ENCODE measurements at places on chromosomes 6 and 20.

DNA sequence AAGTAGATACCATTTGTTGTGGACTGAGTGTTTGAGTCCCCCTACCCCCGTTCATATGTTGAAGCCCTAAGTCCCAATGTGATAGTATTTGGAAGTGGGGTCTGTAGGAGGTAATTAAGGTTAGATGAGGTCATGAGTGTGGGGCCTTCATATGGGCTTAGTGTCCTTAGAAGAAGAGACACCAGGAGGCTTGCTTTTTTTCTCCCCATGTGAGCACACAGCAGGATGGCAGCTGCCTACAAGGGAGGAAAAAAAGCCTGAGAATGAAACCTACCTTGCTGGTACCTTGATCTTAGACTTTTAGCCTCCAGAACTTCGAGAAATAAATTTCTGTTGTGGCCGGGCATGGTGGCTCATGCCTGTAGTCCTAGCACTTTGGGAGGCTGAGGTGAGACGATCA, 67.9 kb upstream of the TULP4 start:
- no peak for DNase-seq

GRCh38 chr20:7974785-7975435, 34.7 kb upstream of the HAO1 start:
- DNase-seq = no peak

DNA sequence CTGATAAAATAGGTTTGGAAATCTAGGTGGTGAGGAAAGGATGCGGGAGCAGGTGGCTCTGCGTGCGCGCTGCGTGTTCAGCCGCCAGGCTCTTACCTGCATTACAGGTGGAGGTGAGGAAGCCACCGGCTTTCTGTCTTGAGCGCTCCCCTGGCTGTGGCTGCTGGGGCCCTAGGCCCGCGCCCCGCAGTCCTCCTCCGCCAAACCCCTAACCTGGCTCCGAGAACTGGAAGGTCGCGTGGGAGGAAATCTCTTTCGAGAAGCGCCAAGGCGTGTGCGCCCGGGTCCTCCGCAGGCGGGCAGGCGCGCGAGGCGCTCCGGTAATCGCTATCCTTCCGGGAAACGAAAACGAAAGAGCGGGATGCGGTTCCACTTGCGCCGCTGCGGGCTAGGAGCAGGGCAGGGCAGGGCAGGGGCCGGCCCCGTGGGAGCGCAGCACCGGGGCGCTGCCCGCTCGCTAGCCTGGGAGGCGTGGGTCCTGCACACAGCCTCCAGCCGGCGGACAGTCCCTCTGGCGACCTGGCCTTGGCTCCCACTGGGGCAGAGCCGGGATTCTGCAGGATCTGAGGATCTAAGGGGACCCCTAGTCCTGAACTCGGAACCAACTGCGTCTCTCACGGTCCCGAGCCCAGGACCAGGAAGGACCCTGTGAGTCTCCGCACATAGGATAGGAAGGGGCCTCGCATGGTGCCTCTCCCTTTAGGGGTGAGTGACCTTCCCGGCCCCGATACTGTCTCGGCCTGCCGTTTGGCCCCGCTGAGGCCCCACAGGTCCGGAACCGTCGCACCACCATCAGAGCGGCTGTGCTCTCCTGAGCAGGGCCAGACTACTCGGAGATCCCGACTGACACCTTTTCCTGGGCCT, at the start of gene ETV7:
TSS of gene ETV7 (minus strand) at position 230 of the 864 bp plus-strand sequence. CDS start at position 102, 128 bp downstream.
- no peak for DNase-seq

DNA sequence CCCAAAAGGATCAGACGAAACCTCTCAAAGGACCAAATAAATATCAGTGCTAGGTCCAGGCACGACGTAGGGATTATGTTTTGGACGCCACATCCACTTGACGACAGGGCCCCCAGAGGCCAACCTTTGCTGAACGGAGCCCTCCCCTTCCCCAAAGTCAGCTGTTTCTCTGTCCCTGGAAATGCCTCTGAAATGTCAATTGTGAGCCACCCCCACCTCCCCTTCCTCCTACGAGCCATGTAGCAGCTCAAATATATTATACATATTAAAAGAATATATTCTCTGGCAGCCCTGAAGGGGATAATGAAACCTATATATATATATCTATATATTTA, 39.6 kb upstream of the BLCAP start:
- no peak for DNase-seq

GRCh38 chr6:22049002-22049401, 247.8 kb downstream of the PRL start:
- DNase-seq = no peak

Data from H54 (cell line).